ENCODE measurements at places on chromosomes 5 and 9.

DNA sequence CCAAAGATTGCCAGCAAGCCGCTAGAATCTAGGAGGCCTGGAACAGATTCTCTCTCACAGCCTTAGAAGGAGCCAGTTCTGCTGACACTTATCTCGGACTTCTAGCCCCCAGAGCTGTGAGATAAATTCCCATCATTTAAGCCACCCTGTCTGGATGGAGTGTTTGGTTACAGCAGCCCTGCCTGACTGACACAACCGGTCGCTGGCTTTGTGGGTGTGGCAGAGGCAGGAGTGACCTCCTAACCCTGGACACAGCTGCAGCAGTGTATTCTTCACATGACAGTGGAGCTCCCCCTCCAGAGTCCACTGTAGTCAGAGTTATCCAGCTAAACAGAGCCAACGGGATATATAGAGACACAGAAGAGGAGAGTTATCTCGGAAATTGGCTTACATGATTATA lies 21.2 kb upstream of the IL17B start:
- no peak for DNase-seq

- peak; percentile 92 for DNase-seq
These were observed 159.9 kb downstream of the FANCC start for GRCh38 chr9:95157481-95158151.

GRCh38 chr9:93543117-93543516 lies 33.3 kb upstream of the PHF2 start:
- DNase-seq = no peak

DNA sequence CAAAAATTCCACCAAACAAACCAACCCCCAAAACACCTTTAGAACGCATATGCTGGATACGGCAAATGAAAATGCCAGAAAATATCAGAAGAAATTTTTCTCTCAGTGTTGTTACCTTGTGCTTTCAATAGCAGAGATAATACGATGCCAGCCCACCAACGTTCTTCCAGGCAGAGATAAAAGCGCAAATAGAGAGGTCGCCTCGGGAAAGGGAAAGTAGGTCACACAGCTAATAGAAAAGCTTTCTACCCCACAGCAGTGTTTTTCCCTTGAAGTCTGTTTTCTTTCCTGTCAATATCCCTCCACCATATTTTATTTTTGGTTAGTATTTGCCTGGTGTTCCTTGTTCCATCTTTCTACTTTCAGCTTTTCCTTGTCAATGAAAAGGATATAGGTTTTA lies 101.3 kb downstream of the CFAP90 start:
- no peak for DNase-seq

GRCh38 chr5:116938488-116938887 lies 363.9 kb upstream of the SEMA6A start:
- no peak for DNase-seq

DNA sequence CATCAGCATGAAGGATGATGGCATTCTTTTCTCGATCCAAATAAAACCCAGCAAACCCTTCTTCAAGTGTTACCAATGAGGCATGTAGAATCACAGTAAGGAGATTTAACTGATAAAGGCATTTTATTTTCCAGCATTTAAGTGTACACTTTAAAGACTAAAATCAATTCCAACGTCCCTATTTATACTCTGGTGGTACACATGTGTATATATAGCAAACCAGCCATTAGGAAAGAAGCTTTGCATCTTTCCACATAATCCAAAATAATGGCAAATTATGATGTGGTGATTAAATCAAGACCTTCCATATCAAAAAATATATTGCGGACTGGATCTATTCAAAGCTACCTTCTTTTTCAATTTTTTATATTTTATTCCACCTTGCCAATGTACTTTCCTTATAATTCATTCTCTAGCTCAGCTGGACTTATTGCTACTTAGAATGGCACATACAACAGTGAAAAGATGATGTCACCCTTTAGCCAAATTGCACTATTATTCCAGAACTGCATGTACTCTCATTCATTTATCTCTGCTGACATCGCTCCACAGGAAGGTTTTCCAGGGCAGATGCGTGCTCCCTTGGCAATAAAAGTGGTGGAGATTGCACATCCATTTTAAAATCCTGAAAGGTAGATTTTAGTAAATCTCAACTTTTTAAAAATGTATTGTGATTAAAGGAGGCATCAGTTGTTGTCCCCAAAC lies 63.3 kb upstream of the SLC30A5 start:
- DNase-seq = no peak

All from fibroblast of skin of left biceps (primary cell).